ENCODE measurements at places on chromosomes 3 and 15.

DNA sequence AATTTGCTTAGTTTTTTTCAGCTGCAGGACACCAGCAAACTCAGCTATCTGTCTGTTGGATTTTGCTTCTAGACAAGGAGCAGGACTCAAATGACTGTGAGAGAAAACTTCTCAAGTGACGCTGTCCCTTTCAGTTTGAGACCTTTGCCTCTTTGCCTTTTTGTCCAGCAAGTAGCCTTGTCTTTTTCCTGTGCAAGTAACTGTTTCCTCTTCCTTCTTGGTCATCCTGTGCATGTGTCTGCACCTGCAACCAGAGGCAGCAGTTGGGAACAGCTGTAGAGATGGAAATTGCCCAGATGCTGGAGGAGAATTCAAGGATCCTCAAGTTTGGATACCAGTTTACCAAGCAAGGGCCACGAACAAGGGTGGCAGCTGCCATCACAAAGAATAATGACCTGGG lies 23.3 kb upstream of the TMOD3 start:
- no peak for DNase-seq

DNA sequence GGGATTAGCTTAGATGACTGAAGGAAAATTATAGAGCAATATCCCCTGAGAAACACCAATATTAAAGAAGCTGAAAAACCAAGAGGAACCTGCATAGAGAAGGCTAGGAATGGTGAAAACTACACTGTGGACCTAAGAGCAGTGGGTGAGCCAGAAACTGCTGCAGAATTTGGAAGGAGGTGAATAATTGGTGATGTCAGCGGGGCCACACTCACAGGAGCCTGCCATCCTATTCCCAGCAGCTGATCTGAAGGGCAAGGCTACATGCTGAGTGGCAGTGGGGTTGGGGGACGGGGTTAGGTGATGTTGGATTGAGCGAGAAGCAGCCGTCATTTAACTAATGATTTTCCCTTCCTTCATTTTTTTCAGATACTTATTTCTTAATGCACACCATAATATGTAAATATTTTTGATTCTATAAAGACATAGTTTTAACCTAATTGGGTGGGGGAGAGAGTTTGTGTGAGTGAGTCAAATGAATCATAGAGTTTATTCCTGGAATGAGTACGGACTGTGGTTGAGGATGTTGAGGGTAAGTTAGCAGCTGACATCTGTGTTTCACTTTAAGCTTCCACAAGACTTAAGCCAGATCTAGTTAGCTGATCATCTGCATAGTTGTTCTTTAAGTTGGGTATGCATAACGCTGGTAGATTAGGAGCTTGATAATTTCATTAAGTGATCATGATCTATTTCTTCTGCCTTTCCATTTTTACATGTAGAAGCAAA lies 222.8 kb downstream of the PTPRG start:
- no peak for DNase-seq

GRCh38 chr3:69510481-69511030 lies 124.7 kb upstream of the FRMD4B start:
- DNase-seq: no peak

- no peak for DNase-seq
Measured at GRCh38 chr15:67639591-67639990, 97.1 kb downstream of the MAP2K5 start.

DNA sequence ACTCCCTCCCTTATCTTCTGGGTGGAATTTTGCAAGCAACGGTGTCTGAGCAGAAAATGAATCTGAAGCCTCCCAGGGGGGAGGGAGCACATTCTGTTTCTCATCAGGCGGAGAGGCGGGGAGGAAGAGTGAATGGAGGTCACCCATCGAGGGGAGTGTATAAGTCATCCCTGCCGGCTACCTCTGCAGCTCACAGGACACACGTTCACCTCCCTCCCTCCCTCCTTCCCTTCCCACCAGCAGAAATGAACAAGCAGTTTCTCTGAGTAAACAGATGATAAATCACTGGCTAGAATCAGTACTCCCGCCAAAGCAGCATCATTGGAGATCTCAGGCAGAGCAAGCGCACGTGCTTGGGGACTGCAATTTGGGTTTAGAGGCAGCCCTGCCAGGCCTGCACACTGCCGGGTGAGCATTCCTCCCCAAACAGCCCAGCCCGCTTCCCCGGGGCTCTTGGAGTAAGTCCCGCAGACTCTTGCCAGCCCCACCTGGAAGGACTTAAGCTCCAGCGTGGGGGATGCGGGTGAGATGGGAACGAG lies 38.3 kb downstream of the CPN2 start:
- no peak for DNase-seq

DNA sequence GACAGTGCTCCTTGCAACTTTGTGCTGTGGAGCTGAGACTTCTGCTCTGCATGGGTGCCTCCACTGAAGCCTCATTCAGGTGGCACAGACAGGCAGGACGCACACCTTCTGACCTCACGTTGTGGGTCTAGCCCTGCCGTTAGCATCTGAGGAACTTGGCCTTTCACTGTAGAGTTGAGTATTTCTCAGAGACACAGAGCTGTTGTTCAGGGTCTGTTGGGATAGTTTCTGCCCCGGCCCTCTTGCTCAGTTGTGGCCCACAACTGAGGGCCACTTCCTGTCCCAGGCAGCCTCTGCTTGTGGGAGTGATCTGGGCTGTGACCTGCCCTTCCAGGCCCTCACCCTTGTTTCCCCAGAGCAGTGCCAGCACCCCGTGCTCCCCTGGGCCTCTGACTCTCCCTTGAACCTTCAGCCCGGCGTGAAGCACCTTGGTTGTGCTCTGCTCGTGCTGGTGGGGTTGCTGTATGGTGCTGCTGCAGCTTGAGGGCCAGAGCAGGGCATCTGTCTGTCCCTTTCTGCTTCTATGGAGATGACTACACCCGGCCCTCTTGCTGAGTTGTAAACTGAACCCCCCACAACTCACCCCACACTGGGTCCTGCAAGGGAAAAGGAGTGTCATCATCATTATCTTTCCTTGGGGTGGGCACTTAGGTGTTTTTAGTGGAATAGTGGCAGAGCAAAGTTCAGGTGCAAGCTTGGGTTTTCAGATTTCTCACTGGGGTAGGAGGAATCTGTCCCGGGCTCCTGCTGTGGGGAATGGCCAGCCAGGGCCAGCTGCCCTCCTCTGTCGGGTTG lies 11.7 kb downstream of the BAHD1 start:
- no peak for DNase-seq

DNA sequence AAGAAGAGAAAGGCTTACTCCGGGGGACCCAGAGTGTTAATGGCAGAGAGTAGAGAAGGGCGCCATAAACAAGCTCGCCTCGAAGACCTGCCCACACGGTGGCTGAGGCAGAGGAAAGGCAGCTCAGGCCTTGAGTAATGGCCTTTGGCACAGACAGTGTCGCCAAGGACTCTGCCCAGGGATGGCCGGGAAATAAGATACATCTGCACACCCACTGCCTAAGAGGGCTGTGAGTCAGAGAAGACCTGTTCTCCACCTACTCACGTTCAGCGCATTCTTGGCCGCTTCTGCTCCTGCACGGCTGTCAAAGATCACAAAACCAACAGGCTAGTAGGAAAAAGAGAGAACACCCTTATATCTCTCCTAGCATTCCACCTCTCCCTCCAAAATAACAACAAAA lies 26.2 kb downstream of the RBPMS2 start:
- no peak for DNase-seq

GRCh38 chr3:50600841-50601591 lies 10.6 kb downstream of the CISH start:
- DNase-seq: peak; percentile 94

- no peak for DNase-seq
Measured at GRCh38 chr15:70387993-70388392, 290.3 kb upstream of the TLE3 start.

- no peak for DNase-seq
Measured at GRCh38 chr3:56173601-56174000, 294.7 kb downstream of the ERC2 start.

DNA sequence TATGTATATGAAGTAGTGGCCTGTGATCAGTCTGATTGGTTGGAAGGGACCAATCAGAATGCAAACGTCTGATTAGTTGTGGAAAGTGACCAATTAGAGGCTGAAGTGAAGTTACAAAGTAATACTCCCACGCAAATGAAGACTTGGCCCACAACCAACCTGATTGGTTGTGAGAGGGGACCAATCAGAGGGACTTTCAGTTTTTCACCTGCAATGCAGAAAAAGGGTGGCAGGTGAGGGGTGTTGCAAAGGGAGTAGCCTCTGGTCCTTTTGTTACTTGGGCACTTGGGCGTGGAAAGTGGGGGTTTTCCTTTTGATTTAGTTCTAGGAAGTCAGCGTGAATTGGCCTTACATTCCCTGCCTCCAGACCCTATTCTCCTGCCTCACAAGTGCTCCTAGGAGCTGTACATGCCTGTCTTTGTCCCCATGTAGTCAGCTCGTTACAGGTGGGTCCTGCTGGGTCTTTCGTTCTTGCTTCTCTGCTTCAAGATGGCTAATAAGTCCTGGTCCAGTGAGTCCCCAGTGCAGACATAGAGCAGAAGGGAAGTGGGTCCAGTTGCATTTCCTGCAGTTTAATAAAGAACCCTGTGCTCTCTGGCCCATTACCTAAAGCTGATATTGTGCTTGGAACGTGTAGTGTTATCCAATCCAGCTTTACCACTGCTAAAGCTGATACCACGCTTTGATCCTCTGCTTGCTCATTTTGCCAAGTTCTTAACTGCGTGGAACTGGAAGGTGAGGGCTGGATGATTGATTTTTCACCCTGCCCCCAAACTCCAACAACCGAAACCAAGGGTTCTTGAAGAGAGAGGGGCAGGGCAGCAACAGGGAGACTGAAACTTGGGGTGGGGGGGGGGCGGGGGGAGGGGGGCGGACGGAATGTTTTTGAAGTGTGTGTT lies 46.0 kb upstream of the CD47 start:
- DNase-seq: no peak

DNA sequence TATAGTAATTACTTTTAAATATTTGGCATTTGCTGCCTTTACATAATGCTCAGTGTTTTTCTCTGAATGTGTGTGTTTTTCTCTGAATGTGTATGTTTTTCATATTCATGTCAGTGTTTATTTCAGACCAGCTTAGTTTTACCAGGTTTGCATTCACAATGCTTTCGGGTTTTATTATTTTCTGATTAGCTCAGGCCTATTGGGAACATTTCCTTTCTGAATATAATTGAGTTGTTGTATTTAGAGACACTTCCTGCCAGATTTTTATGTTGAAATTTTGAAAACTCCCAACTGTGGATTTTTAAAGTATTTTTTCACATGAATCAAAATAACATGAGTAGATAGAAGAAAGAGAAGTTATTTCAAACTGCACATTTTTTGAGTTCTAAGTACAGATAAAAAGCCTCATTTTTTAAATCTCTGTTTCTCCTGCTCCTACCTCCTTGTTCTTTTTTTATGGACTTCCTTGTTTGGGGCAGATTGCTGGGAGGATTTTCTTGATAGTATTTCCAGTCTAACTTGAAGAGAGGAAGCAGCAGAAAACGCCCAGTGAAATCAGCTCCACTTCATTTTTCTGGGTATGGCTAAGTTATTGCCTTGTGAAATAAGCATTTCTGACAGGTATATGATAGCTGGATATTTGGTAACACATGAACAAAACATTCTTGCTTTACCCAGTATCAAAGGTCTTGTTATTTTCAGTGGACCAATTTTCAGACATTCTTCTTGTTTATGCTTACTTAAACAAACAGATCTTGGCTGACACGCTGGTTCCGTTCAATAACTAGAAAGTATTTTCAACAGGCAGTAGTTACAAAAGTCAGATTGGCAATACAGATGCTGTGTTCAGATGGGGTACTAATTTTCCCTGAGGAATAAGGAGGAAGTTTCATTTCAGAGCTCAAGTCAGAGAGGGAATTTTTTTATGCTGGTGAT lies 70.7 kb downstream of the RIOX2 start:
- DNase-seq: peak; percentile 48

DNA sequence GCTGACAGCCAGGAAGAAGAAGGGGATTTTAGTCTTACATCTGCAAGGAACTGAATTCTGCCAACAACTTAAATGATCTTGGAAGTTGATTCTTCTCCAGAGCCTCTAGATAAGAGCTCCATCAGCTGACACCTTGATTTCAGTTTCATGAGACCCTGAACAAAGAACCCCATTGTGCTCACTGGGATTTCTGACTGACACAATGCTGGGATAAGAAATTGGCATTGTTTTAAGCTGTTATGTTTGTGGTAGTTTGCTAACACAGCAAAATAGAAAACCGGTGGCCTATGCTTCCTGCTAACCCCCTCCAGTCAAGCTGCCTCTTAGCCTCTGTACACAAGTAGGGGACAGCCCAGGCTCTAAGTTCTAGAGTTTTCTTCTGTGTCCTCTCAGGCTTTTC lies 36.2 kb downstream of the MASP1 start:
- DNase-seq: no peak

DNA sequence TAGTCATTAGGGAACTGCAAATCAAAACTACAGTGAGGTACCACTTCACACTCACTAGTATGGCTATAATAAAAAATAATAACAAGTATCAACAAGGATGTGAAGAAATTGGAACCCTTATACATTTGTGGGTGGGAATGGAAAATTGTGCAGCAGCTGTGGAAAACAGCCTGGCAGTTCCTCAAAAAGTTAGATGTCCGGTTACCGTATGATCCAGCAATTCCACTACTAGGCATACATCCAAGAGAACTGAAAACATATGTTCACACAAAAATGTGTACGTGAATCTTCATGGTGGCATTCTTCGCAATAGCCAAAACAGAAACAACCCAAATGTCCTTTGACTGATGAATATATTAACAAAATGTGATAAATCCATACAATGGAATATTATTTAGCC lies 187.9 kb upstream of the LYSMD4 start:
- DNase-seq: no peak

GRCh38 chr3:167729591-167729990 lies 5.1 kb downstream of the PDCD10 start:
- no peak for DNase-seq
